ENCODE measurements at places on chromosomes 6 and 20. TPM values are rescaled to one million over a fixed set of nuclear protein-coding genes. Genes with fewer than 3 reads are reported as not detected.

- no peak for DNase-seq
Observed at GRCh38 chr6:149314325-149314905, 3.1 kb upstream of the TAB2 start.

DDX43 gene
- 0.58 TPM for polyA plus RNA-seq

EDN3 gene
- polyA plus RNA-seq: 38.2 TPM

CCHCR1 gene
- polyA plus RNA-seq: 14.2 TPM

GRCh38 chr20:48453477-48454093 is 374.2 kb downstream of the PREX1 start:
- DNase-seq: no peak

DNA sequence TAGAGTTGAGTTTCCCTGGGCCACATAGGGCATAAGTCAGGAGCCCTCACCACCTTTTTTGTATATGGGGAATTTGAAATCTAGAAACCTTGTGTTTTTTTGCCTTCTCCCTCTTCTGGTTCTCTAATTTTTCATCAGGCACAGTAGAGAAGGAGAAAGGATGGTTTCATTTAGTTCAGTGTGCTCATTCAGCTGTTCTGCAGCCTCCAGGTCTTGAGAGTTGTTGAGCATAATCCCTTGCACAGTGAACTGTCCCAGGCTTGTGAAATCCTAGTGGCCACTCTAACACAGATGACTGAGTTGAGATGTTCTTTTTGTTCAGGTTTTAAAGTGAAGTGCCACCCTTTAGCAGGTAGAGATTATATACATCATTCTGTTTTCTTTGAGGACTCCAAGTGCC is 183.5 kb downstream of the CDKAL1 start:
- no peak for DNase-seq
